ENCODE measurements at places on chromosomes 4 and X.

GRCh38 chr4:19577097-19577496, 674.6 kb upstream of the SLIT2 start:
- DNase-seq: no peak

- no peak for DNase-seq
These were observed 211.2 kb upstream of the LNX1 start for GRCh38 chr4:53802500-53802899.

DNA sequence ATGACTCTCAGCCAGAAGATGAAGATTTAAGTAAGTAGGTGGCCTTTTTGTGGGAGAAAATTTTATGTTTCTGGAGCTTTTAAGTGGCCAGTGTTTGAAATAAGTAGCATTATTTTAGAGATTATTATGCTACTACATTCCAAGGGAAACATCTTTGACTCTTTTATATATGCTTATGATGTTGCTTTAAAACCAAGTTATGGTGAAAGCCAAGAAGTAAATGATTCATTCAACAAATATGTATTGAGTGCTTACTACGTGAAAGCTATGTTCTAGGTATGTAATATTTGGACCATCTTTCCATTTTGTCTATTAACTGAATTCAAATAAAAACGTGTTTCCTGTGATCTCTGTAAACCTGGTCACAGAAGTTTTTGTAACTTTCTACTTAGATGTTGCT, 58.3 kb downstream of the ZFX start:
- DNase-seq: no peak

- DNase-seq: no peak
These were observed 18.5 kb upstream of the PIM2 start for GRCh38 chrX:48937054-48937907.

DNA sequence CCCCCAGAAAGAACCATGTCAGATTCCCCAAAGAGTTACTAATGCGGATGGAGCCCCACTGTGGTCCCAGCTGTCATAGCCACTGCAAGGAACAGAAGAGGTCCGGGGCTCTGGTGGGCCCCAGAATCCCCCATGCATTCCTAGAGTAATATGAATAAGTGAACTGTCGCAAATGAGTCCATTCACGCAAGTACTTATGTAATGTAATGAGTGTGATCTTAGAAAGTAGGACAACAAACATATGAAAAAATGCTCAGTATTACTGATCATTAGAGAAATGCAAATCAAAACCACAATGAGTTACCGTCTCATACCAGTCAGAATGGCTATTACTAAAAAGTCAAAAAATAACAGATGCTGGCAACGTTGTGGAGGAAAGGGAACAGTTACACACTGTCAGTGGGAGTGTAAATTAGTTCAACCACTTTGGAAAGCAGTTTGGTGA, 141.5 kb upstream of the RBPJ start:
- no peak for DNase-seq

GRCh38 chr4:10458177-10458576, 951 bp upstream of the ZNF518B start:
- DNase-seq: no peak
